ENCODE measurements at places on chromosomes 1 and 21. TPM values are rescaled to one million over a fixed set of nuclear protein-coding genes. Genes with fewer than 3 reads are reported as not detected.

Gene ADCY10
- not detected for total RNA-seq

Gene S100A12
- not detected for total RNA-seq

- DNase-seq = no peak
Measured at GRCh38 chr1:156476501-156477298, 23.9 kb downstream of the MEF2D start.

- DNase-seq = no peak
Measured at GRCh38 chr1:21206117-21206516, 29.4 kb upstream of the EIF4G3 start.

DNA sequence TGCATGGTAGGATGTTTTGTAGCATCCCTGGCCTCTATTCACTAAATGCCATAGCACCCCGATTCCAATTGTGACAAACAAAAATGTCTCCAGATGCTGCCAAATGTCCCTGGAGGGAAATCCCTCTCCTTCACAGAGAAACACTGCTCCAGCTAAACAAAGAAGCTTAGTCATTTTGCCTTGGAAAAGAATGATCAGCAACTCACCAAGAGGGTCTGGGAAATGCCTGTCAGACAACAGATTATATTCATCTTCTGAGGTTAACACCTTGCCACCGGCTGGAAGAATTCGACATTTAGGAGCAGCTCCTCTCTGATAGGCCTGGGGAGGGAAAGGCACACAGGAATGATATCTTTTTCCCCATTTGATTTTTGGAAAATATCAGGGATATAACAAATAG lies 84.4 kb downstream of the NIBAN1 start:
- peak; percentile 47 for DNase-seq

Data from SK-MEL-5 (cell line).